ENCODE measurements at places on chromosomes 12 and 14.

GRCh38 chr14:85471744-85472143 is 58.2 kb upstream of the FLRT2 start:
- no peak for DNase-seq

GRCh38 chr14:35403114-35403602 is 1.4 kb downstream of the NFKBIA start:
- peak; percentile 42 for DNase-seq

- no peak for DNase-seq
Measured at GRCh38 chr12:86744547-86745212, 488.5 kb upstream of the MGAT4C start.

DNA sequence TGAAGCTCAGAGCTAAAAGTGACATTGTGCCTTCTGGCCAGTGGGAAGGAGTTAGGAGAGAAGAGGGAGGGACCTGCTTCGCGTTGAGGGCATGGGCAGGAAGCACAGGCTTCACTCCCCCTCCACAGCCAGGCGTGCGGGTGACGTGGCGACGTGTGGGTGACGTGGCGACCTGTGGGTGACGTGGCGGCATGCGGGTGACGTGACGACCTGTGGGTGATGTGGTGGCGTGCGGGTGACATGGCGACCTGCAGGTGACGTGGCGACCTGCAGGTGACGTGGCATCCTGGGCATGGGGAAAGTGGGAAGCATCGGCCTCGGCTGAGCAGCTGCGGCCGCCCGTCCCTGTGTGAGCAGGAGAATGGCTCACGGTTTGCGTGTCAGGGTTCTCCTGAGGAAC is 8.2 kb upstream of the GALNT9 start:
- DNase-seq, result no peak

DNA sequence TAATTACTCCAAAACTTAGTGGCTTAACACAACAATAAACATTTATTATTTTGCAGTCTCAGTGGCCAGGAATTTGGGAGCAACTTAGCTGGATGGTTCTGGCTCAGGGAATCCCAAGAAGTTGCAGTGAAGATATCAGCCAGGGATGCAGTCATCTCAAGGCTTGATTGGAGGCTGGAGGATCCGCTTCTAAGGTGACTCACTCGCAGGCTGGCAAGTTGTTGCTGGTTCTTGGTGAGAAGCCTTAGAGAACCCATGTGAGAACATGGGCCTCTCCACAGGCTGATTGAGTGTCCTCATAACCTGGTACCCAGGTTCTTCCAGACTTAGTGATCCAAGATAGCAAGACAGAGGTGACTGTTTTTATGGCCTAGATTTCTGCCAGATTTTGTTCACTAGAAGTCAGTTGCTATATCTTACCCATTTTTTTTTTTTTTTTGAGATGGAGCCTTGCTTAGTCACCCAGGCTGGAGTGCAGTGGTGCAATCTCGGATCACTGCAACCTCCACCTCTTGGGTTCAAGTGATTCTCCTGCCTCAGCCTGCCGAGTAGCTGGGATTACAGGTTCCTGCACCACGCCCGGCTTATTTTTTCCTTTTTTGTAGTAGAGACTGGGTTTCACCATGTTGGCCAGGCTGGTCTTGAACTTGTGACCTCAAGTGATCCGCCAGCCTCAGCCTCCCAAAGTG is 32.5 kb downstream of the BRMS1L start:
- DNase-seq, result no peak

- no peak for DNase-seq
Measured at GRCh38 chr12:130879212-130879686, 7.4 kb downstream of the RAN start.

DNA sequence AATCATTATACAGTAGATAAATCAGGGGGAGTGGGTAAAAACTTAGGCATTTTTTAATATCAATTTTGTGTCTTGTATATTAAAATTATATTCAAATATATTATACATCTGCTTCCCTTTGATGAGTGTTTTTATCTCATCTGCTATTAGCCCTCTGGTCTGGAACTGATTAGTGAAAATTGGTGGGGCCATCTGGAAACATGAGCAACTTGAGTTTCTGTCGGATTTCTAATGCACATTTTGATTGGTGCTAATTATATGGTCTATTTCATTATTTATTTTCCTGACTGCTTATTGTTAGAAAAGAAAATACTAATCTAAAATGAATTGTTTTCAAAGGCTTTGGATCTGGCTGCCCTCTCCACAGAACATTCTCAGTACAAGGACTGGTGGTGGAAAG is 28.2 kb downstream of the TTC8 start:
- no peak for DNase-seq

- no peak for DNase-seq
Measured at GRCh38 chr12:30985814-30986452, 59.4 kb downstream of the TSPAN11 start.

- no peak for DNase-seq
Measured at GRCh38 chr14:102209224-102209966, 69.7 kb downstream of the WDR20 start.

DNA sequence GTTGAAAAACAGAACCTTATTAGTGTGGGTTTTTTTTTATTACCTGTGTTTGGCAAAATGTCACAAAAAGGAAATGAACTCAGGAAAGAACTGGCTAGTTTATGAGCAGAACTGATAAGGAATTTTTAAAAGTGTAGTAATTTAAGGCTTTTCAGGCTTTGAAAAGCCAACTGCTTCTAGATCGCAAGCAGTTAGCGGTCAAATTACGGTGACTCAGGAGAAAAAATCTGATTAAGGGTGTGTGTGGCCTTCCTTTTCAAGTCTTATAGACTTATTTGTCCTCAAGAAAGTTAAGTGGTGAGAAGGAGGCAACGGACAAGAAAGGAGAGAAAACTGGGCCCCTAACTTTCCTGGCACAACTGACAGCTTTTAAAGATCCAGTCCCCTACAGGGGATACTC is 33.4 kb downstream of the PDZRN4 start:
- no peak for DNase-seq
